ENCODE measurements at places on chromosomes 7 and 10. TPM values are rescaled to one million over a fixed set of nuclear protein-coding genes. Genes with fewer than 3 reads are reported as not detected.

The CTAGE4 gene
- not detected for total RNA-seq

The TBC1D12 gene
- total RNA-seq: 5.9 TPM

The PCBD1 gene
- total RNA-seq: 238 TPM

The H2BK1 gene
- total RNA-seq: not detected

The NXPH1 gene
- not detected for total RNA-seq

The LBX1 gene
- not detected for total RNA-seq

The NUP42 gene
- total RNA-seq: 23.3 TPM

The ADAMTS14 gene
- total RNA-seq: 0.07 TPM

The VGF gene
- 15.1 TPM for total RNA-seq

The ENTPD1 gene
- total RNA-seq: not detected

The PNLIP gene
- total RNA-seq: not detected

The CCAR1 gene
- total RNA-seq: 82.1 TPM

The MLXIPL gene
- total RNA-seq: 0.90 TPM

The KCTD7 gene
- total RNA-seq: 6.8 TPM

The UCN3 gene
- total RNA-seq: not detected

The CACNB2 gene
- total RNA-seq: not detected

The FAM20C gene
- 34.7 TPM for total RNA-seq

The CHST3 gene
- 32.7 TPM for total RNA-seq

The LRIT2 gene
- not detected for total RNA-seq

The VPS37D gene
- 2.9 TPM for total RNA-seq

The LRIT1 gene
- total RNA-seq: not detected

The POM121C gene
- total RNA-seq: 39.2 TPM

The STEAP1 gene
- total RNA-seq: 13.5 TPM

The FAM13C gene
- total RNA-seq: not detected

Data from A549 treated with RU486 at 1 μM for 4 hours (cell line).